Left lung (tissue), 14 donors: ENCODE measurements at places on chromosomes 1 and 21. TPM values are rescaled to one million over a fixed set of nuclear protein-coding genes. Genes with fewer than 3 reads are reported as not detected.
A peak's percentile ranks its signal among the peaks of the same experiment; 100 is the strongest.

Gene FAM78B
- polyA plus RNA-seq: 1.0 TPM

DNA sequence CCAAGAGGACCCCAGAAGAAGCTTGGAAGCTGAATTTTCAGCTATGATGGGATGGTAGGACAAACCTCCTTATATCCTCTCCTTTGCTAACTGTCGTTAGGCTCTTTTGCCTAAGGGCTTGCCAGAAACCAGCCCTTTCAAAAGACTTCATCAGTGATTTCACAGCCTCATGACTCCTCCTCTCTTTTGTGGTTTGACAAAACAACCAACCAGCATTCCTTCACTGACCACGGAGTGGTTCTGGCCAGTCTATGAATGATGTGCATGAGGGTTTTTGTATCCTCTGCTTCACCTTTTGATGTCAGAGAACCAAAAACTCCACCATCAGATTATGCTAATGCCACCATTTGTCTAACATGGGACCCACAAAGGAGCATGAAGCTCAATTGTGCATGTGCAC, 116.9 kb upstream of the COA6 start:
- DNase-seq: no peak

Gene PTPRU
- 19.5 TPM for polyA plus RNA-seq

Gene EFHD2
- polyA plus RNA-seq: 19.9 TPM

DNA sequence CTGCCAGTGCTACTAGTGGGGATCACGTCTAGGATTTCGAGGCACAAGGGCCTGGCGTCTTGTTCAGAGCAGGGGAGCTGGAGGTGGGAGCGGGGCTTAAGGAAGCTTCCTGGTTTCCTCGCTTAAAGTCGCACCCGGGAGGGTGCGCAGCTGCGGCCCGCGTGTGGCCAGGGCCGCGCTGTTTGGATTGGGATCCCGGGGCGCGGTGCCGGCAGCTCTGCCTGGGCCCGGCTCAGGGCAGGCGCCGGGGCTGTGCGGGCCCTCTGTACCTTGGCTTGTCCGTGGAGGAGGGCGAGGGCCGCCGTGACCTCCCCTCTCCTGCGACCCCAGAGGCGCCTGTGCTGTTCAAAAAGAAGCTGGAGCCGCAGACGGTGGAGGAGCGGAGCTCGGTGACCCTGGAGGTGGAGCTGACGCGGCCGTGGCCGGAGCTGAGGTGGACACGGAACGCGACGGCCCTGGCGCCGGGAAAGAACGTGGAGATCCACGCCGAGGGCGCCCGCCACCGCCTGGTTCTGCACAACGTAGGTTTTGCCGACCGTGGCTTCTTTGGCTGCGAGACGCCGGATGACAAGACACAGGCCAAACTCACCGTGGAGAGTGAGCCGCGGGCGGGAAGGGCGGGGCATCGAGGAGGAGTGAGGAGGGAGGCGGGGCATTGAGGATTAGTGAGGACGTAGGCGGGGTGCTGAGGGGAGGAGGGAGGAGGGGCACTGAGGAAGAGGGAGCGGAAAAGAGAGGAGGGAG, 67.8 kb downstream of the OBSCN start:
- DNase-seq: peak; percentile 93

GRCh38 chr1:240816472-240816871, 204.5 kb upstream of the GREM2 start:
- no peak for DNase-seq

Gene REG4
- not detected for polyA plus RNA-seq

DNA sequence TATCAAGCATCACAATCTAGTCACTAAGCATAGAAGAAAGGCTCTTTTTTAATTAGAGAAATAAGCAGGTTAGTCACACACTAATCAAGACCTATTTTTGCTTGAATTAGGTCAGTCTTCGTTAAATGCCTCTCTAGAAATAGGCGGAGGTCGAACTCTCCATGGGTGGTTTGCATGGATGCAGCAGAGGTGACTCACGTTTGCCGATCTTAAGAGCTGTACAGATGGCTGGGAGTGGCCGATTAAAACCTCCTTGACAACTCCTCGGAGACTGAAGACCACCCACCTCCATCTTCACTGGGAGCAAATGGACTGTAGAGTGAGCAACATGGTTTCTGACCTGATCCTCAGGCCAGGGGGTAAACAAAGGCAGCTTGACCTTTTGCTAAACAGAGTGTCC, 249.3 kb downstream of the ZNF648 start:
- DNase-seq: no peak

GRCh38 chr1:24415910-24416665, 486 bp downstream of the NIPAL3 start:
- peak; percentile 35 for DNase-seq

Gene C1orf185
- polyA plus RNA-seq: not detected

Gene PGLYRP3
- not detected for polyA plus RNA-seq

- DNase-seq: no peak
These were observed 93.2 kb downstream of the CCDC185 start for GRCh38 chr1:223486366-223486765.

- no peak for DNase-seq
These were observed 34.6 kb downstream of the STXBP3 start for GRCh38 chr1:108780937-108781574.

GRCh38 chr1:196409586-196409985, 198.7 kb downstream of the KCNT2 start:
- no peak for DNase-seq

DNA sequence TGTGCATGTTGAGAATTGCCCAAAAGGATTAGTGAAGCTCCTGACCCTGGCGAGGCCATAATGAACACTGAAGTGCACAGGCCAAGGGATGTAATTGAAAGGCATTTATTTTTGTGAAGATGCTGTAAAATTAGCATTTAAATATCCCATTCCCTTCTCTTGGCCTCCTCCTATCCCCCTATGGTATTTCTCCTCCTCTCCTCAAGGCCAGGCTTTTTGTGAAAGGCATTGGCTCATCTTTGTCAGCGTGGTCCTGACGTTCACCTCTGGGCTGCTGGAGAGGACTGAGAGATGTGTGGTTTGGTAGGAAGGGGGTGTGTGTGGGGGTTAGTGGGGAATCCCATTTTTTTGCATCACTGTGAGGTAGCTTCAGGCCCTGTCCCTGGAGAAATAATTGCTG, 81.5 kb upstream of the CD1D start:
- DNase-seq: no peak

Gene PIK3CD
- polyA plus RNA-seq: 6.4 TPM

Gene RAB25
- 69.8 TPM for polyA plus RNA-seq

Gene MROH9
- 0.84 TPM for polyA plus RNA-seq

GRCh38 chr1:2573250-2573920, 13.2 kb upstream of the PRXL2B start:
- DNase-seq: no peak

DNA sequence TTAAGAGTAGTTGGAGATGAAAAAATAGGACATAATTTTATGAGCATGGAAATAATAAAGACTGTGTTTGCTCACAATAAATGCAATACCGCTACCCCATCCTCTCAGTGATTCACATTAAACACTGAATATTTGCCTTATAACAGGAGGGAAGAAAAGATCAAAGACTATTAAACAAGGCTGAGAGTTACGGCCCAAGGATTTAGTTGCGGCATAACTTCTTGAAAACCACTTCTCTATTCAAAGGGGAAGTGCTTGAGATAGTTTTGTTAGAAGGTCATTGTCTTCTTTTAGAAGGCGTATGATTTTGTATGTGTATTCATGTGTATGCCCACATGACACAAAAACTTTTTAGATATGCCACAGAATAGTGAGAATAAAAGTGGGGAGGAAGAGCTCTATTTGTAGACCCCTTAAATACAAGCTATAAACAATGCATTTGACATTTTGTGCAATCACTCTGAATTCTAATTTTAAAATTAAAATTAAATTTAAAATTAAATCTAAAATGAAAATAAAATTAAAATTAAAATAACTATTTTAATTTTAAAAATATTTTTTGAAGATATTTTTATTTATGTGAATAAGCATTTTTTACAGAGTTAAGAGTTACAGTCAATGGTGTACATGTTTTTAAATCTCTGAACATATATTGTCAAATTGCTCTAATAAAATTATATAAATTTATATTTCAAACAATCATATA, 986.6 kb upstream of the ADAMTS5 start:
- DNase-seq: no peak

DNA sequence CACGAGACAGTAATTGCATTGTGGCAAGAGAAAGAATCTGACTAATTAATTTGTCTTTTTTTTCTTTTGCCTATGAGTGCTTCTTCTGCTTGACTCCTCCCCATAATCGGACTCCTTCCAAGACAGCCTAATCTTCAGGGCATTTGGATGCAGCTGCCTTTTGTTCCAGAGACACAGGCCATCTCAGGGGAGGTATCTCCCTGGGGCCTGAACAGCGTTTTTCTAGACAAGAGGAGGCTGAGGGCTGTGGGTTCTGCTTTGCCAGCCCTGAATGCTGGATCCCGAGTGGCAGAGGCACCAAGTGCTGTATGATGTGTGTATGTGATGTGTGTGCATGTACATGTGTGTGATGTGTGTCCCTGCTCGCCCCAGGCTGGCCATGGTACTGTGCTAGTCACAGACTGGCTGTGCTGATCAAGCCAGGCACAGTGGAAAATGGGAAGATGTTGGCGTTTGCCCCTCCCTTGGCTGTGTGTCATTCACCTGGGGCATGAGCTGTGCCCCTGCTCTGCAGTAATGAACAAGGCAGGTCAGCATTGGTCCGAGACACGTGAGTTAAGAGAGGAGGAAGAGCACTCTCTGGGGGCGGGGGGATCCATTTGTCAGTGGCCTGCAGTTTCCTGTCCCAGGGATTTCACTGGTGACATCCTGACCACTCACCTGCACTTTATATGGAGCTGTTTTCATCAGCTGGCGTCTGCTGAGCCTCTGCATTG, 77.2 kb downstream of the ADARB1 start:
- no peak for DNase-seq

DNA sequence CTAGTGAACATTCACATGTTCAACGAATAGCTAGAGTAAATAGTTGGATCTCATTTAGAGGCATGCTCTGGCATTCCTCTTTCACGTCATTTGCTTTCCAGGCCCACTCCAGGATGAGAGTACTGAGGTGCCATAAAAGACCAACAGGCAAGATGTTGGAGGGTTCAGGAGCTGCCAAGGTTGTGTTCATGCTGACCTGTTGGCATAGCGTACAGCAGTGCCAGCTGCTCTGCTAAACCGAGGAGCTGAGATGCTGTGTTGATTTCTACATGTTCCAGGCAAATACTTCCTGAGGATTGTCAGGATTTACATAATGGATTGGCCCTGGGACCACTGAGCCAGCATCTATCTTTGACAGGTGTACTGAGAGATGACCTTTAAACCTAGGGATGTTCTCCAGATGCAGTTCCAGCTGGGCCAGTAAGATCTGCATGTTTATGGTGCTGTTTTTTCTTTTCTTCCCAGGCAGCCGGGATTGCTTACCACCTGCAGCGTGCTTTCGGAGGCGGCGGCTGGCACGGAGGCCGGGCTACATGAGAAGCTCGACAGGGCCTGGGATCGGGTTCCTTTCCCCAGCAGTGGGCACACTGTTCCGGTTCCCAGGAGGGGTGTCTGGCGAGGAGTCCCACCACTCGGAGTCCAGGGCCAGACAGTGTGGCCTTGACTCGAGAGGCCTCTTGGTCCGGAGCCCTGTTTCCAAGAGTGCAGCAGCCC, 66.9 kb downstream of the DISC1 start:
- peak; percentile 58 for DNase-seq

DNA sequence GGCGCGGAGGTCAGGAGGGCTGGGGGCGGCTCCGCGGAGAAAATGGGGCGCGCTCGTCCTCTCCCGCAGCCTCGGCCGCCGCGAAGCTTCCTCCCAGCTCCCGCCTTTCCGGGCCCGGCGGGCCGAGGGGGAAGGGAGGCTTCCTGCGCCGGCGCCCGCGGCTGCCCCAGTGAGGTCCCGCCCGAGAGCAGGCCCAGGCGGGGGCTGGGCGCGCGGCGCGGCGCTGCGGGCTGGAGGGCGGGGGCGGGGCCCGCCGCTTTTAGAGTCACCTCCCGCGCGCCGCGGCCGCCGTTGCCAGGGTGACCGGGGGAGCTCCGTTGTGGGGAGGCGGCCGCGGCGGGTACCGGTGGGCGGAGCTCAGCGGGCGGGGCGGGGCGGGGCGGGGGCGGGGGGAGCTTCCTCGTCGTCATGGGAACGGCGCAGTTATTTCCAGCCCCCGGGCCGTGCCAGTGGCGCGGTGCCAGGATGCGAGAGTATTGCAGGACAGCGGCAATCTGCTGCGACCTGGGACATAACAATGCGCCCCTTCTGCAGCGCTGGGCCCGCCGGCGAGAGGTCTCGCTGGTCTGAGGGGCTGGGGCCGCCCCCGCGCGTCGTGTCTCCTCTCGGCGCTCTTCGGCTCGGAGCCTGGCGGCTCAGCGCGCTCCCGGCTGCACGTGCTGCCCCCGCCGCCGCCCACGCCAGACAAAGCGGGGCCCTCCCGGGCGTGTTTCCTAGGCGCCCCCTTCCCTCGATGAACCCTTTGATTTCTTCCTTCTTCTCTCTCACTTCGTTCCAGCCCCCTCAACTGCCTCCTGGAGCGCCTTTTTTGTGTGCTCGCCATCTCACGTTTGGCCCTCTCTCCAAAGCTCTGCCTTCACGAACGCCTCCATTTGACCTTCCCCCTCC, 16.9 kb downstream of the IER5 start:
- DNase-seq: peak; percentile 88

Gene PRRX1
- 0.84 TPM for polyA plus RNA-seq

- DNase-seq: no peak
These were observed 11.2 kb upstream of the OR2B11 start for GRCh38 chr1:247469141-247469535.

- DNase-seq: no peak
These were observed 164.7 kb upstream of the RGS18 start for GRCh38 chr1:191993549-191993948.

DNA sequence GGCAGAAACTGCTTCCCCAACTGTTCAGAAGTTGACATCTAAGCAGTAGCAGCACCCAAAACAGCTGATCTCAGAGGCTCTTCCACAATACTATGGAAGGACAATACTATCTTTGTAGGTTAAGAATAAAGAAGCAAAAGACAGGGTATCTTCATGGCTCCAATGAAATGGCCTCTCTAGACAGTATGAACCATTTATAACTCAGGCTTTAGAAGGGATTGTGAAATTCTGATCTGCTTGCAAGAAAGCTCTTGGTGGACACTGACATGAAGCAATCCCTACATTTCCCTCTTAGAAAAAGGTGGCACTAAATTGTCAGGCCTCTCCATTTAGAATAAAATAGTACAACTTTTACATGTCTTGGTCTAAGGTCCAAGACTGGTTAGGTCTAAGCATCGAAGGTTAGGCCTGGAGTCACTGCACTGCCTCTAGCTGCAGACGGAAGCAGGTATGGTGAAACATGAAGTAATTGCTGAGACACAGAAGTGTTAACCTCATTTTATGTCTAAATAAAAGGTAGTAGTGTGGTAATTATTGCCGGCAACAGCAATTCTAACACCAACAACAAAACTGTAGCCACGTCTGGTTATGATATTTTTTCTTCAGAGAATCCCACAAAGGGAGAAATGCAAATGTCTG, 50.6 kb upstream of the HP1BP3 start:
- DNase-seq: no peak

- DNase-seq: no peak
These were observed 41.0 kb downstream of the SDC3 start for GRCh38 chr1:30867537-30867936.

- no peak for DNase-seq
These were observed 134.4 kb downstream of the OMA1 start for GRCh38 chr1:58412071-58412580.

Gene TSSK3
- polyA plus RNA-seq: 4.2 TPM
